Omental fat pad (tissue), 4 donors: ENCODE measurements at places on chromosomes 3 and 15. TPM values are rescaled to one million over a fixed set of nuclear protein-coding genes. Genes with fewer than 3 reads are reported as not detected.

- no peak for DNase-seq
These were observed 198.4 kb upstream of the UBE2E1 start for GRCh38 chr3:23607184-23607847.

DNA sequence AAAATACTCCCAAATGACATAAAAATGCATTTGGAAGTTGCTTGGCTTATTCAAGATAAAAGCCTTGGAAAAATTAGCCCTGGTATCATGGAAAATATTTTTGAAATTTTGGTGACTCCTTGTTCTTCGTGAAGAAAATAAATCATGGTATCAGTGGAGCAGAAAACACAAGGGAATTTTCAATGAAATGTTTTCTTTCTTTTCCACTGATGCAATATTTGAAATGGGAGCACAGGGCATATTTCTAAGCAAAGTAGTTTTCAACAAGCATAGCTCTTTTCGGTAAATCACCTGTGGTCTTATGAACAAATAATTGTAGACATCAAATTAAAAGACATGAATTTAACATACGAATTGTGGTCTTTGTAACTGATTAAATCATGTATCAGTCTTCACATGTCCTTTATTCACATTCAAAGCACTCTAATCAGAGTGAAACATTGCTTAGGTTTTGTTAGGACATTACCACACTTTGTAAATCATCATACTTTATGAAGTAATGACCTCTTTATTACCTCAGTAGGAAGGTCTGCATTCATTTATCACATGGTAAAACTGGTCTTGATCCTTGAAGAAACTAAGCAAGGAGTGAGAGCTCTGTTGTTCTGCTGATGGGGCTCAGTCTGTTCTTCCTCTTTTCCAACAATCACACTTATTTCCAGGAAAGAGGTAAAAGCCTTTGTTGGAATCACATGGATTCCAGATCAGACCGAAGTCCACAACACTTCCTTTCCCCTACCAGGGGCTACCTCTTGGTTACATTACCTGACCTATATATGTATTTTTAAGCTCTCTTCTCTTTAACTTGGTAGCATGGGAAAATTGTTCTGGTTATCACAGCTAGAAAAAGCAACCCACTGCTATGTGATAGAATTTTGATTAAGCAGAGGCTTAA is 413.5 kb upstream of the THBS1 start:
- DNase-seq, result no peak

DNA sequence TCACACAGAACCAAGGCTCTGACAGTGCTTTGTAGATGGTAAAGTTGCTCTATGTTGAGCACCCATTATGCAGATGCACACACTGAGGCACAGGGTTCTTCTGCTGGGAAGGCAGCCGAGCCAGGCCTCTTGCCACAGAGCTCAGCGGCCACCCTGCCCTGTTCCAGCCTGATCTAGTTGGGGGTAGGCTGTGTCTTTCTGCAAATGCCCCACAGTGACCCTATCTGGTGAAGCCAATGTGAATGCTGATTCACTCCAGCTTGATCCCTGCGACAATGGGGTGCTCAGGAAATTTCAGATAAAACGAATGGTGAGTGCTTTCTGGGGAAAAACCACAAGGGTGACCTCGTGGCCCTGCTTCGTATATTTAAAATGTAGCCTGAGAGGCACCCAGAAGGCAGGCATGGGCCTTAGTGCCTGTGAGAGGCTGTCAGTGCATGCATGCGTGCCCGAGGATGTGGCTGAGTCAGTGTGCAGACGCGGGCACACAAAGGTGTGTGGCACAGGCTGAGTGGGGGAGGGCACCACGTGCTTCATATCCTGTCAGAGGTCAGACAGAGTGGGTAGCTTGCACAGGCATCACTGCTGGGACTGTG is 85.7 kb downstream of the ATP2B2 start:
- no peak for DNase-seq

DNA sequence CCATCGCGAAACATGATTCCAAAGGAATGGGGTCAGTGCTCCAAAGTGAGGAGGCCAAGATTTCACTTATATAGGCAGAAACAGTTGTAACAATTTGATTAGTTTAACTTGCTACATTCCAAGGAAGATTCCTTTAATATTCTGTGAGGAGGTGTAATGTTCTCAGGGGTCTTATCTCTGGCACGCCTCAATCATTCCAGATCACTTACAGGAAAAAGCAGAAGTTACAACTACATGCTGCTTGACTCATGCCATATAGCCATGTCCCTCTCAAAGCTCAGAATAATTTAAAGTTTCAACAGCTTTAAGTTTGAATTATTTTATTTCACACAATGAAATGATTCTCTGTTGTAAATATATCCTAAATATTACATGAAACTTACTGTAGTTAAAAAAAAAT is 3.5 kb upstream of the FYTTD1 start:
- no peak for DNase-seq

SLC24A5 gene
- total RNA-seq, result not detected

DNA sequence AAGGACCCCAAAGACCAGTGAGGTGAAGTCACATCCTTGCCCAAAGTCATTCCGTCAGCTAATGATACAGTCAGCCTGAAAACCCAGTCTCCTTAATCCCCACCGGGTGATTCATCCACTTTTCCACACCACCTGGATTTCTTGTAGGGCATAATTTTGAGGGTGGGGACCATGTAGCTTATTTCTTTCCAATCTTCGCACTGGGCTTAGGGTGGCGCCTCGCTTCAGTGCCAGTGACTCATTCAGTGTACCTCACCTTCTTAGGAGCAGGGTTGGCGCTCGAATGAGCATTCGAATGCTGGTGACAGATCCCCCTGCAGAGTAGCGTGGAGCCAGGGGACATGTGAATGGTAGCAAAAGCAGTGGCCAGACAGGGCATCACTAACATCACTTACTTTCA is 24.0 kb downstream of the BMF start:
- DNase-seq, result no peak

WNT5A gene
- 2.5 TPM for total RNA-seq

NOX5 gene
- total RNA-seq, result 0.56 TPM

DNA sequence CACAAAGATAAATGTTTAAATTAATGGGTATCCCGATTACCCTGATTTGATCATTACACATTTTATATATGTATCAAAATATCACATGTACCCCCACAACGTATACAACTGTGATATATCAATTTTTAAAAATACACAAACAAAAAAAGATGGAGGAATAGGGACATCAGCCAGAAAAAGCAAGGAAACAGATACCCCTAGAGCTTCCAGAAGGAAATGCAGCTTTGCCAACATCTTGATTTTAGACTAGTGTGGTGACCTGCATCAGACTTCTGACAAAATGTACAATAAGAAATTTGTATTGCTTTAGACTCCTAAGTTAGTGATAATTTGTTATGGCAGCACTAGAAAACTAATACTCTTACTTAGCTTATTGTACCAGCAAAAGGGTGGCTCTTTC is 483.8 kb downstream of the TUSC7 start:
- no peak for DNase-seq

- no peak for DNase-seq
These were observed 216.1 kb downstream of the SLCO3A1 start for GRCh38 chr15:92069308-92070250.

GRCh38 chr3:9141928-9142289 is 107.5 kb downstream of the SRGAP3 start:
- DNase-seq, result no peak

- DNase-seq, result no peak
These were observed 91.0 kb upstream of the CHMP2B start for GRCh38 chr3:87136066-87136596.

C3orf80 gene
- total RNA-seq, result 0.95 TPM
